Motor neuron (in vitro differentiated cells): ENCODE measurements at places on chromosomes 7 and 10.
A peak's percentile ranks its signal among the peaks of the same experiment; 100 is the strongest.

GRCh38 chr10:48444861-48445841 is 138.7 kb downstream of the MAPK8 start:
- peak; percentile 54 for ATAC-seq

DNA sequence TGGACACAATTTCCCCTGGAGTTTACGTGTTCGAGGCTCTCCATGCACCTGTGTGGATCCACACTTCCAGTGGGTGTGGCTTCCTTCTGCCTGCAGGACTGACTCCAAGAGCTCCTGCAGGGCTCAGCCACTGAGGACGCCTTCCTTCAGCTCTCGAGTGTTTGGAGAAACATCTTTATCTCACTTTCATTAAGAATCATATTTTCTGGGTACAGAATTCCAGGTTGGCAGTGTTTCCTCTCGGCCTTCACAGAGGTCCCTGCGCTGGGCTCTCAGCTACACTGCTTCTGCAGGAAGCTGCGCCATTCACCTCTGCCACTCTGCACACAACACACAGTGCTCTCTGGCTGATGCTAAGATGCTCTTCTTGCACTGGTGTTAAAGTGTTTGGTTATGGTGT is 69.9 kb upstream of the NKX6-2 start:
- ATAC-seq = no peak

DNA sequence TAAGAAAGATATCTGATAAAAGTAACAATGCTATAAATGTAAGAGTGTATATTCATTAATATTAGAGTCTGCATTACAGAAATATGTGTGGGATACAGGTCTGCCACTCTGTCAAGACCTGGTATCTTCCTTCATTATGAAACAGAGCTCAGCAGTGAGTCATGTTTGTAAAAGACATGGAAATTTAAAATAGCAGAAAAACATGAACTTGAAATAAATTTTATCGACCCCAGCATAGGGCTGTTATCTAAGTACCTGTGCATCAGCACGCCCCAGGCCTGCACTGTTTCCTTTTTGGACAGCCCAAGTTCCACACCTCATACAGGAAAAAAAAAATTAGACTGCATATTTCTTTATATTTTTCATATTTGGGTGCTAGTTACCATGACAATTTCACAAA is 58.0 kb upstream of the ZPBP start:
- no peak for ATAC-seq

- ATAC-seq = no peak
Observed at GRCh38 chr10:95758351-95759025, 2.5 kb downstream of the ENTPD1 start.

GRCh38 chr7:1709281-1709680 is 39.2 kb downstream of the ELFN1 start:
- ATAC-seq = no peak

GRCh38 chr7:16344927-16345326 is 76.4 kb downstream of the CRPPA start:
- ATAC-seq = no peak

GRCh38 chr7:133794479-133794878 is 332.7 kb upstream of the LRGUK start:
- peak; percentile 37 for ATAC-seq

DNA sequence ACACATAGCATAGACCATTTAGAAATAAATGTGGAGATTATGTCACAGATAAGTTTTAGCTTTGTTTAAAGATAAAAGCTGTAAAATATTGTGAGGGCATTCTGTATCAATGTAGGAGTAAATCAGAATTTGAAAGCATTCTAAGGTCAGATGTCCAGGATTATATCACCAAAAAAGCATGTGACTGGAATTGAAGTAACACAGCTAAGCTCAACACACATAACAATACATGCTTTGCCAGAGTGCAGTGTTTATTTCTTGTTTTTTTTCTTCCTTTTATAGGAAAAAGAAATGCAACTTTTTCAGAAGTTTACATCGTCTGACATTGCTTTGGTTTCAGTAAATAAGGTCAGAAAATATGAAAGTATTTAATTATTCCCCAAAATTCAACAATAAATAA is 183.4 kb downstream of the HTR7 start:
- no peak for ATAC-seq

DNA sequence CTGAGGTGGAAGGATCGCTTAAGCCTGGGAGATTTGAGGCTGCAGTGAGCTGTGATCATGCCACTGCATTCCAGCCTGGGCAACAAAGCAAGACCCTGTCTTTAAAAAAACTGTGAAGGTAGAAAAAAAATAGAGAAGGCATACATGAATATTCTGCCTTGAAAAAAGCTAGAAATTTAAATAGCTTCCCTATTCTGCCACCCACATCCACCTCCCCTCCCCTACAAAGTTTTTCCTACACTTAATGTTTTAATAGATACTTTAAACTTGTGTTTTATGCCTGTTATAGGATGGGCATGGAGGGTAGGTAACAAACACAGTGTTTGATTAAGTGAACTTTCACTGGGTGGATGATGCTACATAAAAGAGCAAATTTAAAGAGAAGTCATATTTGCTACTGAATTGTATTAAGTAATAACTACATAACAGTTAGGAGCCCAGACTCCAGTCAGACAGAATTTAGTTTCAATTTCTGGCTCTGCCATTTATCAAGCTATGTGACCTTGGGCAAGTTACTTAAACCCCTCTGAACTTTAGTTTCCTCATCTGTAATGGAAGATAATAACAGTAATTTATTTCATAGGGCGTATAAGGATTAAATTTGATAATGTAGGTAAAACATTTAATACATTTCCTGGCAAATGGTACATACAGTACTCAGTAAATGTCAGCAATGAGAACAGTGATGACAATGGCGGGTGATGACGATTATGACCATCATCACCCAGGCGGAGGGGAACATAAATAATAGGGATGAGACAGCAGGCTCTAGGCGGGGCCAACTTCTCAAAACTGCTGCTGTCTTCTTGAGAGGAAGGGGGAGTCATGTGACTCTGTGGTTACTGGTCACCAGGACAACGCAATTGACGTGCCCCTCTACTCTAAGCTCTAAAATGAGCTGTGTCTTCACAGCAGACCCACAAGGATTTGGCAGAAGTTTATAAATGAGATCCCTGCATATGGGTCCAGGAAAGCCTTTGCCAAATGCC is 15.8 kb downstream of the DNMBP start:
- peak; percentile 88 for ATAC-seq

DNA sequence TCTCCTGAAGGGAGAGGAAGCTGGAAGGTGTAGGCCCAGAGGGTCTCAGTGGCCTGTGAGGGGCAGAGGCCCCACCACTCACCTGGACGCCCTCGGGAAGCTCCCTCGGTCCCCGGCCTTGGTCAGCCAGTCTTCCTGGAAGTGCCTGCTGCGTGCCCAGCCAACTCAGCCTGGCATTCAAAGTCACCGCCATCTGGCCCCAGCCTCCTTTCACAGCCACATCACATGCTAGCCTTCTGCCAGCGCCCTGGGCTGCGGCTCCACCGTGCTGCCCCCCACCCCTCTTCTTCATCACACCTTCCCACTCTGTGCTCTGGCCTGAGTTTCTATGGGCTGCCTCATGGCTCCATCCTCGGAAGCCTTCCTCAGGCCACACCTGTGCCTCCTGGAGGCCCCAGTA is 98.0 kb downstream of the ZMIZ1 start:
- ATAC-seq = no peak

- ATAC-seq = peak; percentile 41
Observed at GRCh38 chr10:84015877-84016595, 123.3 kb upstream of the GHITM start.

DNA sequence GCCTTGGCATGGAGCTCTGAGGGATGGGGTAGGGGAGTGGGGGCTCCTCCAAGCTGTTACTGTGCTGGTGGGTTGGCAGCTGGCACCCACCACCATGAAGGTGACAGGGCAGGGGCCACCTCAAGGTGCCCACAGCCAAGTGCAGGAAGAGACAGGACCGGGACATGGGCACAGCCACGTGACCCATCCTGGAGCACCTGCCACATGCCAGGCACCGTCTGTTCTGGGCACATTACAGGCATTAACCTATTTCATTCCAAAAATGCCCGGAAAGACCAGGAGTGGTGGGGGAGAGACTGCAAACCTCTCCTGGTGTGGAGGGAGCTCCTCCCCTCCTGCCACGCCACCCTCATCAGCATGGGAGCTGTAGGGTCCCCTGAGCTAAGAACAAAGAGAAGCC is 56.7 kb downstream of the CAMK2B start:
- no peak for ATAC-seq

DNA sequence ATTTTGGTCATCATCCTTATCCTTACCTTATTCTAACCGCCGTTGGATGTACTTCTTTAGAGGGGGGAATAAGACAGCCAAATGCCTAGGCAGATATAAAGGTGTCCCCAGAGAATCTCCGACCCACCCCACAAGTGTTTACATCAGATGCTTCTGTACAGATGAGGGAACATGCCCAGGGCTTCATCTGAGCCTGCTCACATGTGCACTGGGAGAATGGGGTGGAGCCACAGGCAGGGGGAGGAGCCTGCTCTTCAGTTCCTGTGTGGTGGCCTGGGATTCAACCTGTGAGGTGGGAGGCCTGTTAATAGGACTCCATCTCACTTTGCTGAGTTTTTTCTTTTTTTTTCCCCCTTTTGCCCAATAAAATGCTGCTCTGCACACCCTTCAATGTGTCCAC is 27.6 kb upstream of the OPTN start:
- ATAC-seq = no peak

DNA sequence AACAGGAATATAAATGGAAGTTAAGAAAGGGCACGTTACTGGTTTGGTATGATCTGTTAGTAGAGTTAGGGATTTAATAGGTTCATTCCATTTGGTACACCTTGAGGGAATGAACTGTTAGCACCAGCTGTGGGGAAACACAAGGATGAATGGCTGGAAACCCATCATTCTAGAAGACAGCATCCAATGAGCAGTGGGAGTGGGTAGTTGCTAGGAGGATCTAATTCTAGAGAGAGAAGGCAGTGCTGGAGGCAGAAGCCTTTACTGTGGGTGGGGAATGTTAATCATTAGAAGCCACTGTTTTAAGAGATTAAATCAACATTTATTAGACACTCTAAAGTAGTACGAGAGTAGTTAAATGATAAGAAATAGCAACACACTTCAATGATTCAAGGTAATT is 15.5 kb upstream of the GPR15LG start:
- no peak for ATAC-seq

DNA sequence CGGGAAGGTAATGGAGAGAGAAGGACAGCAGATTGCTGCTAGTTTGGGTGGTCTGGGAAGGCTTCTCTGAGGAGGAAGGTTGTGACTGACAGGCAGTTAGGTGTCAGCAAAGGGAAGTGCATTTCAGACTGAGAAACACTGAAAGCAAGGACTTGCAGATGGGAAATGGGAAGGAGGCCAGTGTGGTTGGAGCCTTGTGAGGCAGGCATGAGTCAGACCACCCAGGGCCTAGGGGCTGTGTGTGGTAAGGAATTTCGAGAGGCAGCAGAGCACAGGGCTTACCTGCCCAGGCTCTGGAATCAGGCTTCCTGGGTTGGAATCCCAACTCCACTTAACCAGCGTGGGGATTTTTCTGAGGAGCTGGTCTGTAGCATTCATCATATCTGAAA is 53.5 kb downstream of the NRF1 start:
- no peak for ATAC-seq

DNA sequence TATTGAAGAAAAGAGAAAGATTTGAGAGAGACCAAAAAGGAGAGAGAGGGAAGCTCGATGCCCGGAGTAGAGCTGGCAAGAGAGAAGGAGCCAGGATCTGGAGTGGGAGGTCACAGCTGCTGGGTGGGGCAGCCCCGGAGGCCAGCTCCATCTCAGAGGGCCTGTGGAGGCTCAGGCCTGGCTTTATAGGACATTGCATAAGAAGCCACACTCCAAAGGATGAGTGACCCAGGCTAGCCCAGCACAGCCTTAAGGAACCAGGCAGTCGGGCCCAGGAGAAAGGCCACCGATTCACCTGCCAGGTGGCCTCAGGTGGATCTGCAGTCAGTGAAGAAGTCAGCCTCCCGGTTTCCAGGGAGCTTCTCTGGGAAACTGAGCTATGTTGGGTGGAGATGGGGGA is 676 bp downstream of the PLAC9 start:
- no peak for ATAC-seq

DNA sequence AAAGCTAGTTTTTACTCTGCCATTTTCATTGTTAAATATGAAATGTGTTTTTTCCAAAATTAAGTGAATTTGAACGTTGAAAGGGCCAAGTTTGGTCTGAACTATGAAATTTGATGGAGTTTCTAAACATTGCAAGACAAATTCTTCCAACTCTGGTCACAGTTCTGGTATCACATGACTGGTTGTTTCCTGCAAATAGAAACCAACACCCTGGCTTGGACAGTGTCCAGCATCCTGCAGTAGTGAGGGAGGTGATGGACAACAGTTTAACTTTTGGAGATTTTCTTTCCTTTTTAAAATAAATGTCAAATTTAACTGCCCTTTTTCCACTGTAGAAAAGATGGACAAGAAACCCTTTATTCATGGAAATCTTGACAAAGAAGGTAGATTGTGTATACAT is 54.8 kb upstream of the AGBL3 start:
- ATAC-seq = no peak

GRCh38 chr10:12418000-12418399 is 68.7 kb downstream of the CAMK1D start:
- no peak for ATAC-seq

DNA sequence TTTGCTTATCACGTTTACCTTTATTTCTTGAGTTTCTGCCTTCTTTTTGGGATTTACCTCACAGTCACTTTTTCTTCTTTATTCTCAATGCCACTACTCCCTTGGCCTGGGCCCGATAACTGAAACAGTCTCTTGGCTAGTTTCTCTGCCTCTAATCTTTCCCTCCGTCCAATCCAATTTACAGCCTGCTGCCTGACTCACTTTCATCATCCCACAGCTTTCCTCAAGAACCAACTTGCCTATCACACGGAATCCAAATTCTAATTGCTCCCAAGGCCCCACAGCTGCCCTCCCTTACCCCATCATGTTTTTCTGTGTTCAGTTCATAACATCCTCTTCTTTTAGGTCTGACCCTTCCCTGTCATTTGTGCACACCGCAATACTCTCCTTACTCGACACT is 121.4 kb downstream of the HIPK2 start:
- ATAC-seq = no peak

- ATAC-seq = peak; percentile 39
Observed at GRCh38 chr10:116253716-116254115, 19.3 kb downstream of the GFRA1 start.

DNA sequence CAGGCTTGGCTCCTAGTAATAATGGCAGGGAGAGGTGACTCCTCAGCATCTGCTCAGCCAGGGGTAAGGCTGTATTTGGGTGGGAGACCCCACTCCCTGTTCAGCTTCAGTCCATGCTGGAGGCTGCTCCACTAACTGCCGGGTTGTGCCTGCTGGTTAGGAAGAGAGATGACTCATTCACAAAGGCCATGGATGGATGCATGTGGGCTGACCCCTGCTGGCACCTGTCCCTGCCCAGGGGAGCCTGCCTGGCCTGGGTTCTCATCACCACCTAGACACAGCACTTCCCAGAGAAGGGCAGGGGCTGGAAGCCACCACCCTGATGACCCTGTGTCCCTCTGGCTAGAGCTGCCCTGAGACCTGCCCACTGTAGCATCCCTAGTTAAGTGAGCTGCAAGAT is 59.0 kb downstream of the VSTM4 start:
- peak; percentile 59 for ATAC-seq

GRCh38 chr7:106101726-106102125 is 10.4 kb downstream of the SYPL1 start:
- ATAC-seq = no peak

GRCh38 chr10:69409176-69409495 is 7.6 kb downstream of the TACR2 start:
- ATAC-seq = no peak
